ENCODE measurements at places on chromosomes 12 and 14. TPM values are rescaled to one million over a fixed set of nuclear protein-coding genes. Genes with fewer than 3 reads are reported as not detected.

TAS2R8 gene
- not detected for polyA plus RNA-seq

- H3K4me3 ChIP-seq, result no peak overlapping the region
- no peaks in the 10 kb centered on the region for H3K4me1 ChIP-seq
- DNase-seq, result no peak
- no peaks in the 10 kb centered on the region for H3K27me3 ChIP-seq
- H3K36me3 ChIP-seq, result no peaks in the 10 kb centered on the region
Observed at GRCh38 chr12:13817131-13817530, 164.3 kb downstream of the GRIN2B start.

DNA sequence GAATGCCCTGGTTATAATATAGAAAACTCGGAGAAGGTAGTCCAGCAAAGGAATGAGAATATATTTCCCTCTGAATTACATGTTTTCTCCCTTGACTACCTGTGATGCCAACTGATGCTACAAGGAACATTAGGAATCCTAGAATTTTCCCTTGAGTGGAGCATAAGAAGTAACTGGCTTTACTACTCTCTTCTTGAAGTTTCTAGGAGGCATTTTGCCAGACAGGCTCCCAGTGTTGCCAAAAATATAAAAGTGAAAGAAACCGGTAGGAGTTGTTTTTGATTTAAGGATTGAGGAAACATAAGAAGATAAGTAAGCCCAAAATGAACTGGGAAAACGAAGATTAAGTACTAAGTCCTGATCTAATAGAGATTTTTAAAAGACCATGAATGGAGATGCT, 693.4 kb downstream of the NOVA1 start:
- no peaks in the 10 kb centered on the region for H3K36me3 ChIP-seq
- no peak overlapping the region for H3K4me3 ChIP-seq
- H3K27me3 ChIP-seq, result no peaks in the 10 kb centered on the region
- no peaks in the 10 kb centered on the region for H3K4me1 ChIP-seq

- H3K36me3 ChIP-seq, result no peaks in the 10 kb centered on the region
- no peak overlapping the region for H3K4me3 ChIP-seq
- no peaks in the 10 kb centered on the region for H3K4me1 ChIP-seq
- H3K27me3 ChIP-seq, result no peaks in the 10 kb centered on the region
Observed at GRCh38 chr14:48398675-48399282, 723.4 kb upstream of the MDGA2 start.

GRCh38 chr12:126668961-126669360, 1598.0 kb upstream of the TMEM132C start:
- H3K27me3 ChIP-seq, result no peaks in the 10 kb centered on the region
- no peaks in the 10 kb centered on the region for H3K36me3 ChIP-seq
- DNase-seq, result no peak
- H3K4me1 ChIP-seq, result no peaks in the 10 kb centered on the region
- no peak overlapping the region for H3K27ac ChIP-seq
- no peak overlapping the region for H3K4me3 ChIP-seq

DNA sequence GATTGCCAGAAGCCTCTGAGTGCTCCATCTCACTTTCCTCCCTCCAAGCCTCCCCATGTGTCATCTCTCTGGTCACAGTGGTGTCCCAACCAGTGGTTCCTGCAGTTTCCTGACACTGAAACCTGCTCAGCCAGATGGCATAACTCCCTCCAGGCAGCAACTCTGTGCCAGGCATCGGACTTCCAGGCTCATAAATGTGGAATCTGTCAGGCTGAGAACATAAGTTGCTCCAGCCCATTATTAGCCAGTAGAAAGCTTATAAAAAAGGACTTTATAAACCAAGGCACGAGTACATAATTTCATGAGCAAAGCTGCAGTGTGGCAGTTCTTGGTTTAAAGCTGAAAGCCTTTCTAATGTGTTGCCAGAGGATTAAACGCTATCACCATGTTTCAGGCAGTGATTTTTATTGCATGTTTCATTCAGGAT, 194.3 kb downstream of the DACT1 start:
- H3K27me3 ChIP-seq, result no peaks in the 10 kb centered on the region
- H3K36me3 ChIP-seq, result no peaks in the 10 kb centered on the region
- H3K4me1 ChIP-seq, result no peaks in the 10 kb centered on the region
- no peak overlapping the region for H3K27ac ChIP-seq

Data from thymus (tissue), 14 donors.